Stimulated activated CD4-positive, alpha-beta T cell treated with anti-CD3 and anti-CD28 coated beads, Interleukin-4, amount 100 ng/mL, for 4 hours (primary cell): ENCODE measurements at places on chromosomes 1 and 21.

GRCh38 chr1:106620521-106620954 lies 435.9 kb upstream of the PRMT6 start:
- no peak for DNase-seq

DNA sequence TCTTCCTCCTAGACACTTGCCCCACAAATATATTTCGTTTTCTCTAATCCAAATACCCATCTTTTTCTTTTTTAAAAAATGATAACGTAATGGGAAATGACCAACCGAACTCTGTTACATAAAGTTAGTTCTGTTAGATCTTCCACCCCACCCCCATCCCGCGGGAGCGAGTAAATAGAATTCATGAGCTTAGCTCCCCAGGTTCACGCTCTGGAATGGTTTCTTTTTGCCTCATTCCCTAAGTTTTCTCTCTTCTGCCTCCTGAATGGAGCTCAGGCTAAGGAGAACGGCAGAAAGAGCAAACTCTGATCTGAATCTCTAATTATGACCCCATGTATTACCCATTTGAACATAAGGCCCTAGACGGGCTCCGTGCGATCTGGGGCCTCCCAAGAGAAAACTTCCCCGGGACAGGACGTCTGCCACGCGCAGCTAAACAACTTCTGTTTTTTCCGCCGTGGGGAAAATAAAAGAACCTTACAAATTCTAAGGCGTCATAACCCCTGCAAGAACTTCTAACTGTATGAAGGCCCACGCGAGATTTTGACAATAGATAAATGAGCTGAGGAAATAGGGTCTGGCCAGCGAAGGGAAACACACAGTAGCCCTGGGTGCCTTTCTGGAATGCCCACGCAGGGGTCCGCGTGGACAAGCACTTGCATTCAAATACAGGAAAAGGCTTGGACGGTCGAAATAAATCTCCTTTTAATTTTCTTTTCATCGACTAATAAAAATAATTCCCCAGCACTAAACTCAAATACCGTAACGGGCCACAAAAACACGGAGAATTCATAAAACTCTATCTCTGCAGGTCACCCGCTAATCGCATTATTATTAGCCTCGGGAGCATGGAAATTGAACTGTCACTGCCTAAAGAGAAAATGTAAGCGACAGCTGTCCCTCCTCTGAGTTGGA lies 2.2 kb downstream of the TBX15 start:
- DNase-seq = no peak

- DNase-seq = no peak
Observed at GRCh38 chr1:107003972-107004371, 52.5 kb upstream of the PRMT6 start.

GRCh38 chr1:164912290-164912689 lies 353.3 kb downstream of the PBX1 start:
- no peak for DNase-seq

- DNase-seq = no peak
Observed at GRCh38 chr1:206797534-206798383, 25.5 kb upstream of the IL10 start.

GRCh38 chr1:39877231-39877778 lies 6.0 kb downstream of the TRIT1 start:
- DNase-seq = no peak

- no peak for DNase-seq
Observed at GRCh38 chr1:114022877-114023276, 43.6 kb downstream of the OLFML3 start.

GRCh38 chr1:60413091-60413490 lies 339.5 kb upstream of the C1orf87 start:
- no peak for DNase-seq

DNA sequence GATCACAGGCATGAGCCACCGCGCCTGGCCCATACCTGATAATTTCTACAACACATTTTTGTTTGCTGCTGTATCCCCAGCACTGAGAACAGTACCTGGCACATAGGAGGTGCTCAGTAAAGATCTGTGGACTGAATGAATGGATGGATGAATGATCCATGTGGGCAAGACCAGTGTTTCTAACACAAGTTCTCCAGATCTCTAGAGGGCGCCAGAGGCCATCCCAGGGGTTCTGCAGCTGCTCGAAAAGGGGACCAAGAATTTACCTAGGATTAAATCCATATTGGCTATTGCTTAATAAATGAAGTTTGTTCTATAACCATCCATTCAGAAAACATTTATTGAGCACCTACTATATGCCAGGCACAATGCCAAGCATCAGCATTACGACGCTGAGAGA lies 167.7 kb downstream of the ACTL8 start:
- DNase-seq = no peak

DNA sequence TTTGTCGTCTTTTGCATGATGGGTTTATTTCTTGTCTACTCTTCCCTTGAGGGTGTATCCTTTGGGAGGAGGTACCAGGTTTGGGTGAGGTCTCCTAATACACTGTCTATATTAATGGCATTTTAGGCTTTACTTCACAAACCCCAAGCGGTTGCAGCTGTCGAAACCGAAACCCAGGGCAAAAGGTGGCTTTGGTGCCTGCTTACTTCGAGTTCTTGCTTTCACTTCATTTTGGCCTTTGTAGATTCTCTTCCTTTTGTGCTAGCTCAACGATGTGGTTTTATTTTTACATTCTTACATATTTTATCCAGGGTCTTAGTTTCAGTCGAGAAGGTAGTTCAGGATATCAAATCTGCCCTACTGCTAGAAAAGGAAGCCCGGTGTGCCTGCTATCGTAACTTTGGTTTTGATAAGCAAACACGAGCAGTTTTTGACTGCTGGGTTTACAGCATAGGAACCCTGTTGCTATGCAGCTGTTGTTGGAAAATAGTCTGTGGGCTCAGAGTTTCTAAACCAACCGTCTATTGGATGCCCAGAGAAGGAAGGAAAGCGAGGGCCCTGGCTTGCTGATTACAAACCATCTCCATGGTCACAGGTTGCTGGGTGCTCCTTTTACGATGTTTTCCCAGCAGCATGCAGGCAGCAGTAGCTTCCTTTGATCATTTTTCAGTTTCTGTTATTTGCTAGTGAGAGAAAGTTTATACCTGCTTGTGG lies 9.8 kb upstream of the TSPAN2 start:
- peak; percentile 25 for DNase-seq

- DNase-seq = no peak
Observed at GRCh38 chr1:109538827-109539555, 681 bp upstream of the GPR61 start.

- DNase-seq = no peak
Observed at GRCh38 chr1:80217377-80217986, 1211.0 kb upstream of the ADGRL4 start.

- DNase-seq = no peak
Observed at GRCh38 chr1:68147534-68148171, 84.7 kb downstream of the WLS start.

DNA sequence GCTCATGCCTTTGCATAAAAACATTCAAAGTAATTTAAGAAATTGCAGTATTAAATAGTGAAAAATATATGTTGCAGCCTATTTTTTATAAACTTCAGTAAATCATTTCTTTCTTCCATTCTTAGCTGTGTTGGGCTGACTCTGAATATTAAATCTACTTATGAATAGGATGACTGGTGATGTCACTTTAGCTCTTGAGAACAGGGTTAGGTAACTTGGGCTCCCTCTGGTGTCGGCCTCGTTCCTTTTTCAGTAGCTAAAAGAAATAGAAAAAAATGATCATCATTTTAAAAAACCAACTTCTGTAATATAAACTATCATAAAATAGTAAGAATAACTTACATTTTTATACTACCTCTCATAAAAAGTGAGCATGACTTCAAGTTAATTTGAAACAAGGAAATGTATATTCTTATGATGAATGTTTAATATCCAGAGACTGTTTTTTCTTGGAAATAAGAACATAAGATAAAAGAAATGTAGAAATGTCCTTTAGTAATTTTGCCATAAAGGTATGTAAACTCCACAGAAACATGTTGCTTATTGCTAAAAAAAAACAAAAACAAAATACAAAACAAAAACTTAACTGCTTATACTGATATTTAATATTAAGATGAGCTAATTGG lies 26.8 kb upstream of the NCAM2 start:
- peak; percentile 3 for DNase-seq

DNA sequence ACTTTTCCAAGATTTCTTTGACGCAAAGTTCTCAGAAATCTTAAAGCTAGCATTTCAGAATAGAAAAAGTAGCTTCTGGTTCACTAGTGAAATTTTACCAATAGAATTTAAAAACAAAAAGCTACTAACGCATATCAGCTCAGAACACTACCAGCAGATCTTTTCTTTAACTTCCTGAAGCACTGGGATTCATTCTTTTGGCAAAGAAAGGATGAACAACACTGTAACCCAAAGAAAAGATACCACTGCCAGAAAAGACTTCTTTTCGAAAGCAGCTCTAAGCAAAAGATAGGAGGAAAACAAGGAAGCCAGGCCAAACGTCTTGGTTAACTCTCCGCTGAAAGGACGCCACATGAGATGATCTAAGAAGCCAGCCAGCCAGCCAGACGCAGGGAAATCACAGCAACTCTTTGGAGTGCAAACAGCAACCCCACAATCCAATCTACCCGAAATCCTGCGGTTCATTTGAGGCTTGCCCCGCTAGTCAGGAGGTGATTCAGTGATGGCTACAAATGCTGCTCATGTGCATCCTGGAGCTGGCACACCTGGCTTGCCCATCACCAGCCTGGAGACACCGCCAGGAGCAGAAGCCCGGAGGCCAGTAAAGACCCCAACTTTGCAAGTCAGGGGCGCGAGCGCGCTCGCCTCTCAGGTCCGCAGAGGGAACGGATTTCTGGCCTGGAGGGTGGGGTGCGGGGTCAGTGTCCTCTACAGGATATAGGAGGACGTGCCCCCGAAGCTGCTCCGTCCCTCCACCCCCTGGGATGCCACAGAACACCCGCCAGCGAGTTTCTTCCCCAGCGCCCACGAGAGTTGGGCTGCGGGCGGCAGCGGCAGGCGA lies 812 bp downstream of the NBPF1 start:
- no peak for DNase-seq

DNA sequence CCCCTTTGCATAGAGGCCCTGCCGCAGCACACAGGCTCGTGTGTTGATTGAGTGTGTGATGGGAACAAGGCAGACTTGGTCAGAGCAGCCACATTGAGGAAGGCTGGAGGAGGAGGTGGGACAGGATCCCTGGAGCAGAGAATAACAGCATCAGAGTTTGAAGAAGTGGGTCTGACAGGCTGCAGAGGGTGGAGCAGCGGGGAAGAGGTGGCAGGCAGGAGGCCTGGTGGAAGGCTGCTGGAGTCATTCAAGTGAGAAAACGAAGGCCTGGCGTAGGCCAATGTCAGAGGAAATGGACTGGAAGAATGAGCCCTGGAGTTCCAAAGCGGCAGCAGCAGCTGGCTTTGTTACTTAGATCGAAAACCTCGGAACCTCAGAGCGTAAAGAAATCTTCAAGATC lies 115.0 kb upstream of the GRIK3 start:
- DNase-seq = no peak

DNA sequence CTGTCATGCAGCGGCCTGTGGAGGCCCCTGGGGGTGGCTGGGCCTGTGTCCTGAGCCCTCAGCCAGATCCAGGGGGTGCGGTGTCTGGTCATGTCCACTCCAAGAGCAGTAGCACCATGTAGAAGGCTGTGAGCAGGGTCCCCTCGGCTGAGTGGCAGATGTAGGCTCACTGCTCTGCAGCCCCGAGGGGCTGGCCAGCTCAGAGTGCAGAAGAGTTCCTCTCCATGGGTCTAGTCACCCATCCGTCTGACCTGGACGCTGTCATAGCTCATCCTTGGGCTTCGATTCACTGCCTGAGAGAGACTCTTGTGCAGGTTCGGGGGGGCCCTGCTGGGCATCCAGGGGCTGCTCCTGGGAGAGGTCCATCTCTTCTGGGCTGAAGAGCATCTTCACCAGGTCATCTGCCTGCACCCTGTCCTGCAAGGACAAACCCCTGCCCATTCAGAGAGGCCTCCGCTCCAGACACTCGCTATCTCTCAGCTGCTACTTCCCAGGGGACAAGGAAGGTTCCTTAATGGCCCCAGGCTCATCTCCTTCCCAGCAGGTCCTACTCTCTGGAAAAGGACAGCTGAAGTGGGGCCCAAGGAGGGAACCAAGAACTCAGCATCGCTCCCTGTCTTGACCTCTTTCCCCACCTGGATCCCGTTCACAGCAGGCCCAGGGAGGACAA lies 6.5 kb upstream of the CLDN19 start:
- DNase-seq = no peak

- DNase-seq = no peak
Observed at GRCh38 chr1:183794088-183794487, 10.8 kb upstream of the RGL1 start.

DNA sequence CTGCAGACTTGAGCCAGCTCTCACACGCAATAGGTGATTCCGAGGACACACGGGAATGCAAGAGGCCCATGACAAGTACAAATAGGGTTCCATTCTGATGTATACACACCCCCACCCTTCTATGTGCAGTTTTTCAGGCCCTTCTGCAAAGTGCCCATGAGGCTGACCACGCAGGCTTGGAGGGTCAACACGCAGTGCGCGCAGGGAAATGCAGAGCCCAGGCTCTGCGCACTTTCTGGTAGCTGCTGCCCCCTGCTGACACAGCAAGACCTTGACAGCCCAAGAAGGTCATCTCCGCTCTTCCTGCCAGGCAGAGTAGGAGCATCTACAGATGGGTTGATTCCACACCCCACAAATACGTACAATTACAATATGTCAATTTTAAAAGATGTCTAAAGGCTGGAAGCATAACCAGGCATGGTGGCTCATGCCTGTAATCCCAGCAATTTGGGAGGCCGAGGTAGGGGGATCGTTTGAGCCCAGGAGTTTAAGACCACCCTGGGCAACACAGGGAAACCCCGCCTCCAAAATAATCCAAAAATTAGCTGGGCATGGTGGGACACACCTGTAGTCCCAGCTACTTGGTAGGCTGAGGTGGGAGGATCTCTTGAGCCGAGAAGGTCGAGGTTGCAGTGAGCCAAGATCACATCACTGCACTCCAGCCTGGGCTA lies 18.5 kb downstream of the SH3BP5L start:
- peak; percentile 34 for DNase-seq

- no peak for DNase-seq
Observed at GRCh38 chr1:53617851-53618499, 121.0 kb downstream of the GLIS1 start.

GRCh38 chr21:34603002-34603709 lies 11.8 kb downstream of the RCAN1 start:
- DNase-seq = peak; percentile 65

GRCh38 chr21:45158491-45159423 lies 84.4 kb downstream of the ADARB1 start:
- no peak for DNase-seq

- no peak for DNase-seq
Observed at GRCh38 chr1:51612447-51612961, 4.4 kb upstream of the OSBPL9 start.

DNA sequence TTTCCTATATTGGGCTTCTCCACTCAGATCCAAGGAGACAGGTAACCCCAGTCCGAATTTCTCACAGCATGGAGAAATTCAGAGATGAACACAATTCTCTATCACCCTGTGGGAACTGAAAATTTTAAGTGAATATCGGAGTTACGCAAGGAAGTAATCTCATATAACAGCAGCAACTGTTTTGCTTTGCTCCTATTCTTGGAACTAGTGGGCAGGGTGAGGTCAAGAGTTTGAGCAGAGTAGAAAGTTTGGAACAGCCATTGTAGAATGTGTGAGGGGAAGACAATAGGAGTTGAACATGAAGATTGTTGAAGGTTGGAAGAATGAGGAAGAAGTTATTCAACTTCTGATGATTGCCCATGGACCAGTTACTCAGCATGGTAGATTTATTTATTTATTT lies 24.3 kb upstream of the SLC35D1 start:
- DNase-seq = no peak
